NCI-H226 (cell line): ENCODE measurements at places on chromosomes 11 and 22.
A peak's percentile ranks its signal among the peaks of the same experiment; 100 is the strongest.

DNA sequence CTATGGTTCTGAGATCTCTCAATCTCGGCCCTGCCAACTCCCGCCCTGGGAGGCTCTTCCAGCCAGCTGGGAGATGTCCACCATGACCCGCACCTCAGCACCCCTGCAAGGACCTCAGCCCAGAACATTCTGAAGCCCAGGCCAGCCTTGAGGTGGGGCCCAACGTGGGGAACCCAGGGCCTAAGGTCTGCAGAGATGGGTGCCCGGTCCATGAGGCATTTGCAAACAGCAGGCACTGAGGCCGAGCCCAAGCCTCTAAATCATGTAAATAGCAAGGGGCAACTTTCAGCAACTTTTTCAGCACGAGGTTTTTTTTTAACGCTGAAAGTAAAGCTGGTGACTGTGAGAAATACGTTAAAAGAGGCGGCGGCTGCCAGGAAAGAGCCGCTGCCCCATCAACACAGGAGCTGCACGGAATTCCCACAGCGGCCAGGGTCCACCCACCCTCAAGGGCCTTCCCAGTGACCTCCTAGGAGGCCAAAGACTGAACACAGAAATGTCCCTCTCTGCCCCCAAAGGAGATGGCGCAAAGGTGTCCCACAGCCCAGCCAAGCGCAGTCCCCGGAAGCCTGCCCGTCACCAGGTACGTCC is 46.9 kb downstream of the BRD1 start:
- DNase-seq, result no peak

DNA sequence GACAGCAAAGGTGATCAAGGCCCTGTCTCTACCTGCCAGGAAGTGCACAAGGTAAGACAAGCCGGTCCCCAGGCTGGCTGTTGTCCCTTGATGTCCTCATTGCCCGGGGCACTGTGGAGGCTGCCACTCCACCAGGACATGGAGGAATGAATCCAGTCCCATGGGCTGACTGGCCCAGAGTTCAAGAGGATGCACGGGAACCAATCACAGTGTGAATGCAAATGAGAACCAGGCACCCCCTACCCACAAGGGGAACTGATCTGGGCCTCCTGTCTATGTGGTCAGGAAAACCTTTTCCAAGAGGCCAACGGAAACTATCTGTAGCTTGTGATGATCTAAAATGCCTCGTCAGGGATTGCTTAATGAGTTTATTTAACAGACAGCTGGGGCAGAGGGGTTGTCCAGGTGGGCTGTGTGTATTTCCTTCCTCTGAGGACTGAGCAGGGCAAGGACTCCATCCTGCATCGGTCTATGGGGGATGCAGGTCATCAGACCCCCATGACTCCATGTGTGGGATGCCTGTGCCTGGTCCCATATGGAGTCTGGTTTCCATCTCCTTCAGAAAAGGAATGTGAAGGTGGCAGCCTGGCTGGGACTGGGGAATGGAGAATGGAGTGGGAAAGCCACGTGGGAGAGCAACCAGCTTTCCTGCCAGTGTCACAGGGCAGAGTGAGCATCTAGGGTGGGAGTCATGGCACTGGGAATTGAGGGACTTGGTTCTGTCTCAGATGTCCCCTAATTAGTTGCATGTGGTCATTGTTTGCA is 60.5 kb downstream of the CD82 start:
- no peak for DNase-seq

DNA sequence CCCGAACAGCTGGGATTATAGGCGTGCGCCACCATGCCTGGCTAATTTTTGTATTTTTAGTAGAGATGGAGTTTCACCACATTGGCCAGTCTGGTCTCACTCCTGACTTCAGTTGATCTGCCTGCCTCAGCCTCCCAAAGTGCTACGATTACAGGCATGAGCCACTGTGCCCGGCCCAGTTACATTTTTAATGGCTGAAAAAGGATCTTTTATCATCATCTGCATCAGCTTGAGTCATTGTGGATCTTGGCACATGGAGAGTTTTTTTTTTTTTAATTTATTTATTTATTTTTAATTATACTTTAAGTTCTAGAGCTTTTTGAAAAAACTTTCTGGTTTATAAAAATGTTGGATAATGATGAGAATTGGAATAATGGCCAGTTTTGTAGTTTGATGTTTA is 8.6 kb downstream of the IGHMBP2 start:
- DNase-seq, result no peak

DNA sequence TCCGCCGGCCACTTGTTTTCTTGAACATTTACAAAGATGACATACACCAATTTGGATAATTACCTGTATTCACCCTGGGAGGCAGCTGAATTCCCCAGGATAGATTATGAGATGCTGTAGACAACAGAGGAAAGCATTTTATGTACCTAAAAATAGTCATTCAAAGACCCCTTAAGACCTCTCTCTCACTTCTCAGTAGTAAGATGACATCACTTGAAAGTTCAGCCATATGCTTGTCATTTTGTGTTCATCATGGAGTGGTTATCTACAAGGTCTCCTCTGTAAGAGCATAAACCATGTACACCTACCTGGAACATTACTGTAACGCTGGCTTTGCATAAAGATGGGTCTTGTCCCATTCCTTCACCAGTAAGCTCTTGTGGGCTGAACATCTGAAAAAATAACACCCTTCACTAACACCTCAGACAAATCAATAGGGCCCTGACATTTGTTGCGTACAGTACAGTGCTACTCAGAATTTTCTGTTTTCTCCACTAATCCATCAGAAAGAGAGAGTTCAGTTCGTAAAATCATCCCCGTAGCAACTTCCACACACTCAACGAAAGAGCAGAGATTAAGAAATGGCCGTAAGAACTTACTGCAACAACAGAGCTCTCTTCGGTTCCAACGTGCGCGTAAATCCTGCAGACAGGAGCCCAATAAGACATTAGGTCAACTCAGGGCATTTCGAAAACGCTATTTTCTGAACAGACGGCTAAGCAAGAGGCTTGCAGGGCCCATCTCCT is 15.6 kb upstream of the WDR74 start:
- DNase-seq, result no peak

DNA sequence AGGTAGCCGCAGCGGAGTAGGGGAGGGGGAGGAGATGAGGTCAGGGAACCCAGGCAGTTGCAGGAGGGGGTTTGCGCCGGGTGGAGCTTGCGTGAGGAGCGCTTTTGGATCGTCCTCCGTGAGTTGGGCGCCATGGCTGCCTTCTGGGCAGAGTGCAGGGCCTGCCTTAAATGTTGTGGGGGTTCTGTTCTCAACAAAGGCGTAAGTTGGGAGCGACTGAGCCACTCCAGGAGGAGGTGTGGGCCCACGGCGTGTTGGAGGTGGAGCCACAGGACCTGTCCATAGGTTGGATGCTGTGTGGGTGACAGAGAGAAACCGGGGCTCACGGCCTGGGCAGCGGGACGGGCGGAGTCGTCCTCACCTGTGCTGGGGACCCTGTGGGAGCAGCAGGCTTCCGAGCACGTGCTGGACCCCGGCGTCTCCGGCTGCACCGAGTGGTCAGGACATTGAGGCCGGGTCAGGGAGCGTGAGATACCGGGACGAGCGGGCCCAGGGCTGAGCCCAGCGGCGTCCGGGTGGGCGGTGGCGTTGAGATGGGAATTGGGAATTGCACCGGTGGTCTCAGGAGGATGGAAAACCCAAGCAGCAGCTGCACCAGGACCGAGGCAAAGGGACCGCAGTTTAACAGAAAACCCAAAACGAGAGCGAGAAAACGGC is 977 bp upstream of the PGGHG start:
- DNase-seq, result no peak

DNA sequence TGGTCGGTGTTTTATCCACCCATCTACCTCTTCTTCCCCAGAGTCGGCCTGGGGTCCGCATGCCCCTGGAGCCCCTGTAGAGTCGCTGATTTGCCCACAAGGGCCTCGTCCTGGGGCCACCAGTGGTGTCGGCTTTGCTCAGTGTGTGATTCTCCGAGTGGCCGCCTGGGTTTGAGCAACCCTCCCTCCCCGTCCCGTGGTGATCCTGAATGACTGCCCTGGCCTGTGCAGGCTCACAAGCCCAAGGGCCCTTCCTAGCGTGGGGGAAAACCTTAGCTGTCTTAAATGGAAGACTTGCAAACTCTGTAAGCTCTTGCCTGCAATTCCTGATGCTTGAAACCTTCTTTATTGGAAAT is 128.3 kb downstream of the OSBP2 start:
- DNase-seq, result no peak

DNA sequence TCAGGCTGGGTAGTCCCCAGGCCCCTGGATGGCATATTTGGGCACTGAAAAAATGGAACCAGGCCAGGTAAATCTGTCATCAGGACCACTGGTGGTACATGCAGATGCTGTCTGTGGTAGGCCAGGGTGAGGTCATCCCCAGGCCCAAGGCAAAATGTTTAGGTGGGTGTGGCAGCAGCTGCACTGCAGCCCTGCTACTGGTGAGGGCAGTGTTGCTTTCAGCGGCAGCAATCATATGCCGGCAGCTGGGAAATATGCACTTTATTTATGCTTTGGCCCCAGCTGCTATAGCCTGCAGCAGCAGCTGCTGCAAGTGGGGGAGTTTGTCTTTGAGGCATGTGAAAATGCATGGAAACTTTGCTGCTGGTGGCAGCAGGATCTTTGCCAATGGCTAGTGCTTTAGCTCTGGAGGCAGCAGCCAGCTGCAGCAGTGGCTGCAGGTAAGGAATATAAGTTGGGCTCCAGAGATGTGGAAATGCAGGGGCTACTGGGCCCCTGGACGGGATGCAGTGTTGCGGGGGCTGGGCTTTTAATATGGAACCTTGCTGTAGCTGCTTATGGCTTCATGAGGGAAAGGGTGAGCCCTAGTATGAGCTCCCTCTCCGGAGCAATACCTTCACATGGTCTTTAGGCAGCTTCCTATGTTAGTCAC is 365.7 kb upstream of the CADM1 start:
- DNase-seq, result no peak

- no peak for DNase-seq
Observed at GRCh38 chr11:79845002-79845709, 404.3 kb upstream of the TENM4 start.

DNA sequence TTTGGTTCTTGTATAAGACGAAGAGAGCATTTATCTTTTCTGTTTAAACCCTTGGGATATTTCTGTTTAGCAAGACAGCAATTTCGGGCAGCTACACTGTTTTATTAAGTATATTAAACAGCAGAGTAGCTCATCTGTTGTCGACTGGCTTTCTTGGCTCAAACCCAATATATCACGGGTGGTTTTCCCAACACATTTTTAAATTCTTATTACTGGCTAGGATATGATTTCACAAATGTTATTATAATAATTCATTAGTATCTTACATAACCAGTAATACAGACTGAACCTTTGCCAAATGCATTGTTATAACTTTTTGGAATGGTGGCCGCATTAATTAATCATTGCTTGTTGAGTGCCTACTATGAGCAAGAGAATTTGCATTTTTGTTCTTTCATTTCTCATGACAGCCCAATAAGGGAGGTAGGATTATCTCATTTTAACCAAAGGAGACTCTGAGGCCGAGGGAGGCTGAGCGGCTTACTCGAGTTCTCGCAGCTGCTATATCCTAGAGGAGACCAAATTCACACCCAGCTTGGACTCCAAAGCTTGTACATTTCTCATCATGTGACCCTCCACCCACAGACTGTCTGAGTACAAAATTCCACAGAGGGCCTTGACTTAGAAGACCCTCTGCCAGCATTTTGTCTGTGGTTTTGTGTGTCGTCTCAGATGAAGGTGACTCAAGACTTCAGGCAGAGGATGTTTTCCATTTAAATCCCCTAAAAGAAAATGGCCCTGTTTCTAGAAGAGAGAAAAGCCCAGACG is 304.9 kb downstream of the NTM start:
- DNase-seq, result no peak

- peak; percentile 89 for DNase-seq
Observed at GRCh38 chr11:75399344-75400145, at the start of gene RPS3. Gene RPS3, plus strand, starts transcription at chr11:75399518. Its CDS starts 30 bp downstream, at chr11:75399548.

GRCh38 chr11:73141031-73141308 is 1.1 kb downstream of the FCHSD2 start:
- no peak for DNase-seq

- DNase-seq, result no peak
Observed at GRCh38 chr11:74330075-74330858, 18.8 kb upstream of the P4HA3 start.

- DNase-seq, result peak; percentile 63
Observed at GRCh38 chr22:41563051-41563711, 2.4 kb downstream of the CSDC2 start.

DNA sequence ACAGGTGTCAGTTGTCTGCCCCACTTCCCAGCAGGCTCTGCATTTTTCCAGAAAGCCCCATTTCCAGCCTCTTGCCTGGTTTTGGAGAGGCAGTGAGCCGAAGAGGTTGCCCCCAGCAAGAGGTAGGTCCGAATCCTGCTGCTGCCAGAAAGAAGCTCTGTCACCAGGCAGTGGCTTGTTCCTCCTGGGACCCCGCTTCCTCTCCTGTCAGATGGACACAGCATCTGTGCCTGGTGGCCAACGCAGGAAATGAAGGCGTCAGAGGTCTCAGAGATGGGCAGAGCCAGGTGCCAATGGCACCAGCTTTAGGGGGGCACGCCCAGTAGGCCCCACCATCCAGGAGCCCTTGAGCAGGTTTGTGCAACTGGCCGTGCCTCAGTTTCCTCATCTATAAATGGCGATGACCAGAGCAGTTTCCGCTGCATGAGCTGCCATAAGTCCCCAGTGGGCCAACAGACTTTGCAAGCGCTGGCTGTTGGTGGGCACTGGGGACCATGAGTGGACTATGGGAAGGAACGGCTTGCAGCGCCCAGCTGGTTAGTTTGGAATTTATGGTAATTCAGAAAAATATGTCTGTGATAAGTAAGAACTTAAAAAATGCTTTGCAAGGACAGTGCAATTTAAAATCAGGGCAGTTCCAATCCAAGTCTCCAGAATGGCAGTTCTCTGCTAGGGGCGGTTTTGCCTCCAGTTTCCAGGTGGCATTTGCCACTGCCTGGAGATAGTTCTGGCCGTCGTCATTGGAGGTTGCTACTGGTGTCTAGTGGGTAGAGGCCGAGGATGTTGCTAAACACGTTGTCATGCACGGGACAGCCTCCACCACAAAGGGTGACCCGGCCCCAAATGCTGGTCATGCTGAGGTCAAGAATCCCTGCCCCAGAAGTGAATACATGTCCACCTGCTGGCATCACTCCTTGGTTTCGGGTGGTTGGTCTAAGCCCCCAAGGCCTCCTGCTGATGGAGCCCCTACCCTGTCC is 2.3 kb upstream of the OSBPL5 start:
- no peak for DNase-seq

GRCh38 chr22:22216450-22216959 is 28.1 kb upstream of the VPREB1 start:
- DNase-seq, result no peak

GRCh38 chr22:32776397-32776796 is 25.1 kb upstream of the TIMP3 start:
- DNase-seq, result no peak

GRCh38 chr11:64419818-64420485 is 61.0 kb downstream of the RPS6KA4 start:
- DNase-seq, result no peak

DNA sequence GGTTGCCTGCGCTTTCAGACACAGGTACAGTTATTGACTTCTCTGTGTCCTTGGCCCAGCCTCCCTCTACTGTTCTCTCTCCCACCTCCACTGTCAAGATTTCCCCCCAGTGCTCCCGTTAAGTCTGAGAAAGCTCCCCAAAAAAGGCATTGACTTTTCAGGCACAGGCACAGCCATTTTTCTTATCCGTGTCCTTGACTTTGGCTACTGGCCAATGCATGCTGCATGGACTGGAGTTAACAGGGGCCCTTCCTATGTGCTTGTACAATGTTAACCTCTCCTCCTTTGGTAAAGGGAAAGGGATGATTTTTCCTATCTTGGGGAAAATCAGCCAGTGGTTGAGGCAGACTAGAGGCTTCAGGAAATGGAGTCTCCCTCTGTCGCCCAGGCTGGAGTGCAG is 4.3 kb downstream of the APOL5 start:
- no peak for DNase-seq
